ENCODE measurements at places on chromosomes 4 and X.

- DNase-seq, result no peak
Measured at GRCh38 chr4:165656829-165657490, 216.1 kb upstream of the TLL1 start.

- DNase-seq, result no peak
Measured at GRCh38 chr4:99383833-99384392, 31.4 kb upstream of the ADH1C start.

- no peak for DNase-seq
Measured at GRCh38 chr4:159016593-159017024, 86.3 kb upstream of the RAPGEF2 start.

GRCh38 chrX:97529536-97530200, 646.0 kb downstream of the RPA4 start:
- no peak for DNase-seq

DNA sequence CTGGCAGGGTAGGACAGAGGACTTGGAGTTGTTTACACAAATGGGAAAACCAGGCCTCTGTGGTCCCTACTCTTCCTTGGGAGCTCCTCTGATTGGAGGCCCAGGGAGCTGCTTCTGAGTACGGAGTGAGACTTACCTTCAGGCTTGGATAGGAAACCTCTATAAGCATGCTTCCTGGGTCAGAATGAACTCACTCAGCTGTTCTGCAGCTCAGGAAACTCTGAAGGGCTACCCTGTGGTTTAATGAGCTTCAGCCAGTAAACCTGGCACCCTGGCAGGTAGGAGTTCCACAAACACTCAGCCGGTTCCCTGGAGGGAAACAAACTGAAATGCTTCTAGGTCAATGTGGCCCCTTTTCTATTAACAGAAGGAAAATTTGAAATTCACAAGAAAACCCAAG, 51.0 kb upstream of the TFDP3 start:
- DNase-seq, result no peak

DNA sequence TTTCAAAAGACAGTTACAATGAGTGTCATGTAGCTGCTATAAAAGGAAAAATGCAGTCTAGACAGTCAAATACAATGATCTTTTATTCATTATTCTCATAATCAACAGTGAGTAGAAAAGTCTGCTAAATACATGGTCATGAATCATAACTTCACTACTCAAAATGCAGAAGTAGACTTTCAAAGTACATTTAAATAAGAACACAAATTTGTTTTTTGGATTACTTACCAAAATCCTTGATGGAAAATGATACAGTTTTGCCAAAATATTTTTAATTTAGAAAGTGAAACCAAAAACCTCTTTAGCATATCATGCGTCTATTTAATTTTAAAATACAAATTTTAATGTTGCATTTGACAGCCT, 4.9 kb downstream of the ACSL4 start:
- no peak for DNase-seq

DNA sequence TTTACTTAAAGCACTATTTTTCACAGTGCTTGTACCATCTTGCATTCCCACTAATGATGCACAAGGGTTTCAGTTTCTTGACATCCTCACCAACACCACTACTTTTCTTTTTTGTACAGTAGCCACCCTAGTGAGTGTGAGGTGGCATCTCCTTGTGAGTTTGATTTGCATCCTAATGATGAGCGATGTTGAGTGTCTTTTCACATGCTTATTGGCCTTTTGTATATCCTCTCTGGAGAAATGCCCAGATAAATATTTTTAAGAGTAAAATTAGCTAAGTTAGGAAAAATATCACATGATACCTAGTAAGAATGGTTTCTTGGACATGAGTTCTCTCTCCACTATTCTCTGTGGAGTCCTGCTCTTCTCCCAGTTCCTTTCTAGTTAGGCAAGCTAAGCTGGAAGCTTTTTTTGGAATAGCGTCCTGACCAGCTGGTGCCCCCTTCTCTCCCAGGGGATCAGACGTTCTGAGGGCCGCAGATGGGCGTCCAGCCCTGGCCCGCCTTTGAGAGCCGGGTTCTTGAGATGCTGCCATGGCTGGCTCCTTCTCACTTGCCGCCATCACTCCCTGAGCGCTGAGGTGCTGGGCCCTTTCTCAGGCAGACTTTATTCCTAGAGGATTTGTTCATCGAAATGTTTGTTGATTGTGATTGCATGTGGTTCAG, 132.1 kb downstream of the ARHGAP10 start:
- DNase-seq, result no peak

- DNase-seq, result no peak
Measured at GRCh38 chr4:67678612-67679011, 22.3 kb downstream of the UBA6 start.

GRCh38 chr4:100721077-100721476, 203.3 kb upstream of the EMCN start:
- DNase-seq, result no peak

Data from stimulated activated CD8-positive, alpha-beta memory T cell treated with anti-CD3 and anti-CD28 coated beads, Interleukin-4, amount 100 ng/mL, for 1 hour (primary cell).